ENCODE measurements at places on chromosomes 12 and 14.

DNA sequence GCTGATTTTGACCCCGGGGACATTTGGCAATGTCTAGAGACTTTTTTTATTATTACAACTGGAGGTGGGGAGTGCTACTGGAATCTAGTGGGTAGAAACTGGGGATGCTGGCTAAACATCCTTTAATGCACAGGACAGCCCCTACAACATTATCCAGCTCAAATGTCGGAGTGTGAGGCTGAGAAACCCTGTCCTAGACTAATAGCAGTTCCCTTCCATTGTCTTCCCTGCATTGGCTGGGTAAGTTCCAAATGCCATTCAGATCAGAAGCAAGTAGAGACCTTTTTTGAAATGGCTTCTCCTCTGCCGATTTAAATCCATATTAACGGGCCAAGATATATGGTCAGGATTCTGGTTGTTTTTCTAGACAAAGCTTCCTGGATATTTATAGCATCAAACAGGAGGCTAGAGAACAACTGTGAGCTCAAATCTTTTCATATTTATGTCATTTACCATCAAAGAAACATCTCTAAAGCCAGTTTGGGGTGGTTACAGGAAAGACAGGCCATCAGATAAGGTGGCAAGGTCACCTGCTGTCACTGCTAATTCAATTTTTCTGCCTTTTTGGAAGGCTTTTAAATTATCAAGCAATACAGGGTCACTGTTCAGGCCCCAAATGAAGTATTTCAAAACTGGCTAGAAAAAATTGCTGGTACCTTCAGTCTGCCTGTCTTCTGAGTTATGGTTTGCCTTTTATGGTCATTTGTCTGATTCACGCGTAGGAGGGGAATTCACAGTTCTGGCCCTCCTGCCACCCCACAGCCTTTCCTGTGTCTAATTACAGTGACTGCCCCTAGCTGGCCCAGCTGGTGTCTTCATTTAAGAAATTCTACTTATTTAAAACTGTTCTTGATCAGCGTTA lies 20.1 kb upstream of the AKAP5 start:
- no peak for DNase-seq

DNA sequence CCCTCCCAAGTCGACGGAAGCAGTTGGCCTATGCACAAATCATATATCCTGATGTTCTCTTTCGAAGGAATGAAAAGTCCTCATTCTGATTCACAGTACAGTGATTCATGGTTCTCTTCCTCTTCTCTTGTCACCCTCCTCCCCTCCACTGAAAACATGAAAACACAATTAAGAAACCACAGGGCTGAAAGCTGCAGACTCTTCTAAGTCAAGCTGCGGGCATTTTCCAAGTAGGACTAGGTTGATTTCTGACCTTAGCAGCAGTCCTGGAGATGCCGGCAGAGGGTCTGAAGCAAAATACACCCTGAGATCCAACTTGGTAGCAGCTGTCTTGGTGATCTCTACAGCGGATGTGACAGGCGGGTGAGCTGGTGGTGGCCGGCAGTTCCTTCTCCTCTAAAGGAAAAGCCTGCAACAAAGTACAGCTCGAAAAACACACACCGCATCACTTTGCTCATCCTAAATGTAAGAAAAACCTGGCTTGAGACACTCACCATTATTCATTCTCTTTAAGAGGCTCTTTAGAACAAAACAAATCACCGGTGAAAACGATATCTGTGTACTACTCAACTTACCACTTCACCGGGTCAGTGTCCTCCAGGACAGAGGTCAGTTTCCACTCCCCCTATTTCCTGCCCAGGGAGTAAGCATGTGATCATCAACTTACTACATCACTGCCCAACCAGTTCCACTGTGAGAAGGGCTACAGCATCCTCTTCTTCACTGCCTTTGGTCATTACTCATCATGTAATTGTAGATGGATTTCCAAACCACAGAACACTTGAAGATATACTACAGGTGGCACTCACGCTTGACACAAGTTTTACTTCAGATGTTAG lies 6.0 kb downstream of the TMCC3 start:
- DNase-seq, result no peak

- no peak for DNase-seq
Measured at GRCh38 chr12:90069711-90070110, 361.1 kb upstream of the ATP2B1 start.

- DNase-seq, result no peak
Measured at GRCh38 chr12:131774576-131775391, 53.4 kb upstream of the MMP17 start.

GRCh38 chr14:102970496-102970895 lies 48.0 kb downstream of the AMN start:
- DNase-seq, result no peak

GRCh38 chr12:117356048-117356447 lies 5.4 kb downstream of the NOS1 start:
- no peak for DNase-seq

- DNase-seq, result no peak
Measured at GRCh38 chr12:5264006-5264405, 167.9 kb upstream of the NTF3 start.

DNA sequence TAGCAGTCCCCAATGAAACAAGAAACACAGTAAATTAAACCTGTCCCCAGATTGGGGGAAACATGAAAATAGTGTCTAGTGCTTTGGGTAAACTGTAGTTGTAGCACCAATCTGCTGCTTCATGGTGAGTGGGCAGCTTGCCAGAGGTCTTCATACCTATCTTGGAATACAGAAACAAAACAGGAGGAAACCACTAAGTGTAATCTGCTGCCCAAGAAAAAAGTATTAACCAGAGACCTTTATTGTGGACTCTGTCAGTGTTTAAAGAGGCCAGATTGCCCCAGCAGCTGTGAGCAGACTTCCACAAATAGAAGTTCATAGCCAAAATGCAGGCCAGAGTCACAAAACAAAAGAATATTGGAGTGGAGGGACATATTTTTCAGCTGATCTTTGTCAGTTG lies 2.3 kb downstream of the ISCU start:
- DNase-seq, result no peak

DNA sequence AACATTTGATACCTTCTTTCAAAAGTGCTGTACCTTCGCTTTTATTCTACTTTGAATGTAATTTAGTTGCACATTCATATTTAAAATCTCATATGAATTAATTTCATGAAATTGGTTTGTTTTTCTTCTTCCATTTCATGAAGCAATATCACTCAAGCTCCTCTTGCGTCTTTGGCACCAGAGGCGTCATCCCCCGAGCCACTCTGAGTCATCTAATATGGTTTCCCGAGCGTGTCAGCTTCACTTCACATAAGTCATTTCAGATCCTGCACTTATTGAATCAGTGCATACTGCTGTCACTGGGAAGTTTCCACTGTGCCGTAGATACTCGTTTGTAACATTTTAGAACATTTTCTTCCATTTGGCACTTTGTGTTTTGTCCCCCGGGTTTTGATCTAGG lies 105.6 kb downstream of the SLC25A47 start:
- DNase-seq, result no peak

DNA sequence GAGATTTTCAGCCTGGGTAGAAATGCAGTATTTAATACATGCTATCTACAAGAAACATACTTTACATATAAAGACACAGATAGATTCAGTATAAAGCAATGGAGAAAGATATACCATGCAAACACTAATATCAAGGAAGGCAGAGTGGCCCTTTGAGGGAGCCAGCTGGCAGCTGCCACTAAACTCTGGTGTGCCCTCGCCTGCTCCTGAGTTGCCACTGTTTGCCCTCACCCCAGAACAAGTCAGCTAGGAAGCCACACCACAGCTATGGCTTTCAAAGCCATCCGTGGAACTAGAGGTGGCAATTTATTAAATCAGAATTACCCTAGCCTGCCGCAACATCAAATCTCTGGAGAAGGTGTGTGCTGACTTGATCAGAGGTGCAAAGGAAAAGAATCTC lies 18.3 kb downstream of the PXN start:
- no peak for DNase-seq

GRCh38 chr12:101743724-101744472 lies 4.6 kb upstream of the SYCP3 start:
- no peak for DNase-seq

DNA sequence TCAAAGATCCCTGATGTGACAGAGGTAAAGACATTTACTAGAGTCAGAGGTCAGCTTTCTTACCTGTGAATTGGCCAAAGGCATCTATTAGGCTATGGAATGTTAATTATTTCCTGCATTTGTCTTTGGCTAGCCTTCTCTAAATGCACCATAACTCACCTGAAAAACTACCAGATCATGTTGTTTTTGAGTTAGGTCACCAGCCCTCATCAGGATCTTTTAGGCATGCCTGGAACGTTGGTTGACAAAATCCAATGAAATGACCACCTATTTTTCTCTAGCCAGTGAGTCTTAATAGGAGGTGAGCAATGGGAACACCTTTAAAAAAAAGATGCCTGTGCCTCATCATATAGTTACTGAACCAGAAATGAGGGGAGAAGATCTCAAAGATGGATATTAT lies 46.2 kb downstream of the ANO4 start:
- no peak for DNase-seq

DNA sequence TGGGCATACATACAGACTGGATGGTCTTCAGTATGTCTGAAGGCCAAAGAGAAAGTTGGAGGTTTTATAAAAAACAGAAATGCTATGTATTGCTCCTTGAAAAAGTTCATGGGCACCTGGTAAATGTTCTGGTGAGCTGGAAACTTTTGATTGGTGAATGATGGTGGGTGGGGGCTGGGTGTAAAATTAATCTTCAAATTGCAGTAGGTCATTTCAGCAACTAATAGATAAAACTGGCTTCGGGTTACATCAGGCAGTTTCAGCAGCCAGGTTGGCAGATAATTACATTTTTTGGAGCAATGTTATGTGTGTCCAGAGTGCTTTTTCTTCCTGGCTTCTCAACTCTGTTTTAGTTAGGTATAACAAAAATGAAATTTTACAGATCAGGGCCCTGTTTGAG lies 35.3 kb downstream of the SDR9C7 start:
- no peak for DNase-seq

DNA sequence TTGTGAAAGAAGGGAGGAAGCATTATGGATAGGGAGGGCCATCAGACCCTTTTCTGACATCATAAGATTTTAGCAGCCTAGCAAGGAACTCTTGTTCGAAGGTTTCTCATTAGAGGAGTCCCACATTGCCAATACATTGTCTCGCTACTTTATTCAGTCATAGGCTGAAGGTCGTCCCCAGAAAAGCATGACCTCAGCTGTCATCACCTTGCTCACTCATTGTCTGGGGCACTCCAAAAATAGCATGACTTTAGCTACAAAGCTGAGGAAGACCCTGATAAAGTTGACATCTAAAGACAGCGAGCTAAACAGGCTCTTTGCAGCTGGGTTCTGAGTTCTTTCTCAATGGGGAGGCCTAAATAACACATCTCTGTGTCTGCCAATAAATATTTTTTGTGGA lies 112.4 kb upstream of the PTPRR start:
- no peak for DNase-seq

GRCh38 chr12:6241495-6241894 lies 41.3 kb downstream of the CD9 start:
- DNase-seq, result no peak

DNA sequence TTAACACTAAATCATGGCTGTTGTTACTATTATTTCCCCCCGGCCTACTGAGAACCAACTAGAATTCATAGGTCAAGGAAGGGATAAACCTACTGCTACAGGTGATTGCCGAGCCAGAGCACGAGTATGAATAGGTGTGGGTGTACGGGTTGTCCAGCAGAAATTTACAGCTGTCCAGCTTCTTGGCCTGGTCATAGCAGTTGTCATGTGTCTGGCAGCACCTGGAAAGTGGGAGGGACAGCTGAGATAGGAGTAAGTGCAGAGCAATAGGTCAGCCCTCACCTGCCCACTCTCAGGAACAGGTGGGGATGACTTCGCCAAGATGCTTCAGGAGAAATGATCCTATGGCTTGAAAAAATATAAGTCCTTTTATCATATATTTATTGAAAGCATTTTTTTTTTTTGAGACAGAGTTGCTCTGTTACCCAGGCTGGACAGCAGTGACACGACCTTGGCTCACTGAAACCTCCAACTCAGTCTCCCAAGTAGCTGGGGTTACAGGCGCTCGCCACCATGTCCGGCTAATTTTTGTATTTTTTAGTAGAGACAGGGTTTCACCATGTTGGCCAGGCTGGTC lies 2.6 kb downstream of the PLA2G1B start:
- DNase-seq, result no peak

GRCh38 chr12:58811346-58811745 lies 109.0 kb downstream of the LRIG3 start:
- DNase-seq, result no peak

DNA sequence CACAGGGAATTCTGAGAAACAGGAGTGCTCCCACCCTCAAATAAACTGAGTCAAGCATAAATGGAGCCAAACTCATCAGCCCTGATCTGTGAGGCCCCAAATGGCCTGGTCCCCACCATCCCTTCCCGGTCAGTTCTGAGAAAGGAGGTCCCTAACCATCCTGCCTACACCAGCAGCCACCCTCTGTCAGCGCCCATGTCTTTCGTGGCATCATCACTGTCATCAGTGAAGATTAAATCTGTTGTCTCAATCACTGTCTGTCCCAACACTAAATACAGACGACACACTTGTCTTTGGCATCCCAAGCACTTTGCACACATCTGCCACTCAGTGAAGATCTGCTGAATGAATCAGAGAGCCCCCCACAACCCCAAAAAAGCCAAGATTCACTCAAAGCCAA lies 22.4 kb downstream of the VPS37B start:
- no peak for DNase-seq

DNA sequence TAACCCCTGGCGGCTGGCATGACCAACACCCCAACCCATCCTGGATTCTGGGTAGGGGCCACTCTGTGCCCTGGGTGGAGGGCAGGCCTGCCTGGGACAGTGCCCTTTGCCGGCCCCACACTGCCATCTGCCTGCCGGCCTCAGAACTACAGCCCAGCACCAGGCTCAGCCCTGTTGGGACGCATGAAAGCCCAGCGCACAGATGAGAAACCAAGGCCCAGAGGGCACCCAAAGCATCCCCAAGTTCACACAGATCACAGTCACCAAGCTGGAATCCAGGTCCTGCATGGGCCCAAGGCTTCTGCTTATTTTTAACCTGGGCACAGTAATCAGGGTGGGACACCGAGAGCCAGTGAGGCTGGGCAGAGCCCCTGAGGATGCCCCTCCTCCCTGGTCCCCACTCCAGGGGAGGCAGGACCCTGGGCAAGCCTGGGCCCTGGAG lies 26.2 kb downstream of the RFLNA start:
- no peak for DNase-seq

- DNase-seq, result no peak
Measured at GRCh38 chr12:95390932-95391331, 83.0 kb upstream of the METAP2 start.

GRCh38 chr12:129937426-129937825 lies 33.6 kb upstream of the TMEM132D start:
- no peak for DNase-seq

DNA sequence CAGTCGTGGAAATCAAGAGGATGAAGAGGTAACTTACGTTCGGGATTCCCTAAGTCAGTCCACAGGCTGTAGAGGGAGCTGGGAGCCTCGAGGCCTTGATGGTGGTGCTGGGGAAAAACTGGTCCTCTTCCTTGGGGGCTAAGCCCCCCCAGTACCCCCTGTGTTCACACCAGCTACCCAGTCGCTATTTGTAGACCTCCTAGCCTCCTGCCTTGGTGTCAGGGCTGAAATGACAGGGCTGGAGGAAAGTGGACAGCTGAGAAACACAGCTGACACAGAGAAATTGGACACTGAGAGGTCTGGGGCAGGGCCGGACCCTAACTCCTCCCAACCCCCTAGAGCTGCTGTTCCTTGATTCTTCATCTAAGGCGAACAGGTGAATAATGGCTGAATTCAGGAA lies at the start of gene STAC3:
TSS of gene STAC3 (minus strand) at position 232 of the 400 bp plus-strand sequence. CDS start 1,551 bp downstream, outside the sequence.
- DNase-seq, result no peak

GRCh38 chr12:2084553-2085296 lies 31.9 kb downstream of the CACNA1C start:
- DNase-seq, result no peak

GRCh38 chr14:58428118-58428683 lies 682 bp downstream of the KIAA0586 start:
- DNase-seq, result no peak
